Activated T-helper 1 cell treated with anti-CD3 and anti-CD28 coated beads, Interleukin-2, amount 50 U/mL, for 16 hours (primary cell): ENCODE measurements at places on chromosomes 4 and X.
A peak's percentile ranks its signal among the peaks of the same experiment; 100 is the strongest.

DNA sequence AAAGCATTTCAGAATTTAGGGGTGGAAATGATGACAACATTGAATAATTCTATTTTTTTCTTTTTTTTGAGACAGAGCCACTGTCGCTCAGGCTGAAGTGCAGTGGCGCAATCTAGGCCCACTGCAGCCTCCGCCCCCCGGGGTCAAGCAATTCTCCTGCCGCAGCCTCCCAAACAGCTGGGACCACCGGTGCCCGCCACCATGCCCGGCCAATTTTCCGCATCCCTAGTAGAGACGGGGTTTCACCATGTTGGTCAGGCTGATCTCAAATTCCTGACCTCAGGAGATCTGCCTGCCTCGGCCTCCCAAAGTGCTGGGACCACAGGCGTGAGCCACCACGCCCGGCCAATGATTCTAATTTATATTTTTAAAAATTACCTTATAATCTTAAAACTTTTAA, 7.2 kb downstream of the NBDY start:
- no peak for DNase-seq

DNA sequence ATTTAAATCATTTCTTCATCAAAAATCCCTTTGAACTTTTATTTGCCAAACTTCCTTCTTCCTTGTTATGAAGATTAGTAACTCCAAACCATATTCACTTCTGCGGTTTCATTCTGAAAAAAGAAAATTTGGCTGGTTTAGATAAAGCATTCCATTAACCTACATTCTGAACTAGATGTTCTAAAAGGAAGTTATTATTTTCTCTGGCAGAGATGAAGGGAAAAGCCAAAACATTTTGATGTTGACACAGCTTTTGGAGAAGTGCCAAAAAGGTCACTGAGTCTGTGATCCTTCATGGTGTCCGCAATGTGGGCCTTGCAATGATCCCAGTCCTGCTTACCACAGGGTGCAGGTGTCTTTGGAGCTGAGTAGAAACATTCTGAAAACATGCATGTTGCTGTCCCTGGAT, 36.0 kb downstream of the CXCL8 start:
- DNase-seq: no peak

- DNase-seq: no peak
Observed at GRCh38 chr4:152039023-152039481, 278.2 kb upstream of the GATB start.

- DNase-seq: no peak
Observed at GRCh38 chr4:78862314-78862737, 76.9 kb downstream of the PAQR3 start.

GRCh38 chr4:26746802-26747213, 113.8 kb upstream of the STIM2 start:
- DNase-seq: no peak

DNA sequence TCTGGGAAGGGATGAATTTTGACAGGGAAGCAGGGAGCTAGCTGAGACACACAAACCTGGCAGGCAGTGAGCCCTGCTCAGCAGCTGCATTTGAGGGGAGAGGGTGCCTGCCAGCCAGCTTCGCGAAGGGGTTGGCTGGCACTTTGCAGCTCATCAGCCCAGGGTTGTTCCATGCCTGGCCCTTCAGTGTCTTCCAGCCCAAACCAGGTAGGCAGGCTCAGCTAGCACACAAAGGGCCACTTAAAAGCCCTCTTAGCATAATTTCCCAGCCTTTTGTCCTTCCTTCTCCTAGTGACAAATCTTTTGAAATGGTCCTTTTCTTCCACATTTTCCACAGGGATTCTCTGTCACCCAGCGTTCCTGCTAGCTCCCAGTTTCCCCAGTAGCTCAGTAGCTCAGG, 4.3 kb upstream of the FRMPD3 start:
- DNase-seq: no peak

- DNase-seq: no peak
Observed at GRCh38 chr4:33841120-33841519, 2403.2 kb downstream of the ARAP2 start.

GRCh38 chr4:152062936-152063620, 302.3 kb upstream of the GATB start:
- no peak for DNase-seq

DNA sequence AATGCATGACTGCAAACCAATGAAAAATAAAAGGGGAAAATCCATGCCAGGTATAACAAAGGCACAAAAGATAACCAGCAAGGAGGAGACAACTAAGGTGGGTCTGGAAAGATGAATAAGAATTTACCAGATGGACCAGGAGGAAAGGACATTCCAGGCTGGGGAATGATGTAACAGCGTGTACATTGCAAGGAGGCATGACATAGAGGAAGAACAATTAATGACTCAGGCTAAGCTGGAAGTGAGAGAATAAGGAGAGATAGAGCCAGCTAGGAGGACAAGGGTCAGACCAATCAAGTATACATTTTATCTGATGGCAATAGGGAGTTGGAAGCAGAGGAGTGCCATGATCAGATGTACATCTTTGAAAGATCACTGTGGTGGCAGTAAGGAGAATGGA, 57.0 kb downstream of the MTMR8 start:
- no peak for DNase-seq

GRCh38 chr4:3524349-3524748, 7.9 kb downstream of the LRPAP1 start:
- DNase-seq: no peak

GRCh38 chrX:2320580-2321327, 180.0 kb downstream of the DHRSX start:
- DNase-seq: no peak

- DNase-seq: no peak
Observed at GRCh38 chr4:155881555-155881954, 15.5 kb upstream of the ASIC5 start.

GRCh38 chr4:89111833-89112563, 665 bp downstream of the TIGD2 start:
- no peak for DNase-seq

GRCh38 chr4:40124690-40125089, 68.0 kb downstream of the N4BP2 start:
- no peak for DNase-seq

DNA sequence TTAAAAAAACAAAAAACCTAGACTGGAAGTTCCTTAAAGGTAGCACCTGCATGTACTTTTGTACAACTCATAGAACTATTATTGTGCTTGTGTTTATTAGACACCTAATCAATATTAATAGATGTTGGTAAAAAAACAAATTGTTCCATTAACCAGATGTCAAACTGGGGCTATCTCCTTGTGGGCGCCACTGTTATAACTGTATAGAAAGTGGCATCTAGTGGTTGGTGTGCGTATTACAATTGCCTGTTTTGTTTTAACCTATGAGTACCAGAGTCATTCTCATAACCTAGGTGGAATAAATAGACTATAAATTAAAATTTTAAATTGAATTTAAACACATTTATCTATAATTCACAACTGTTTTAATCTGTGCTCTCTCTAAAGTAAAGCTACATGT, 97.4 kb downstream of the COL4A5 start:
- DNase-seq: no peak

- no peak for DNase-seq
Observed at GRCh38 chr4:57553728-57554127, 443.5 kb upstream of the IGFBP7 start.

DNA sequence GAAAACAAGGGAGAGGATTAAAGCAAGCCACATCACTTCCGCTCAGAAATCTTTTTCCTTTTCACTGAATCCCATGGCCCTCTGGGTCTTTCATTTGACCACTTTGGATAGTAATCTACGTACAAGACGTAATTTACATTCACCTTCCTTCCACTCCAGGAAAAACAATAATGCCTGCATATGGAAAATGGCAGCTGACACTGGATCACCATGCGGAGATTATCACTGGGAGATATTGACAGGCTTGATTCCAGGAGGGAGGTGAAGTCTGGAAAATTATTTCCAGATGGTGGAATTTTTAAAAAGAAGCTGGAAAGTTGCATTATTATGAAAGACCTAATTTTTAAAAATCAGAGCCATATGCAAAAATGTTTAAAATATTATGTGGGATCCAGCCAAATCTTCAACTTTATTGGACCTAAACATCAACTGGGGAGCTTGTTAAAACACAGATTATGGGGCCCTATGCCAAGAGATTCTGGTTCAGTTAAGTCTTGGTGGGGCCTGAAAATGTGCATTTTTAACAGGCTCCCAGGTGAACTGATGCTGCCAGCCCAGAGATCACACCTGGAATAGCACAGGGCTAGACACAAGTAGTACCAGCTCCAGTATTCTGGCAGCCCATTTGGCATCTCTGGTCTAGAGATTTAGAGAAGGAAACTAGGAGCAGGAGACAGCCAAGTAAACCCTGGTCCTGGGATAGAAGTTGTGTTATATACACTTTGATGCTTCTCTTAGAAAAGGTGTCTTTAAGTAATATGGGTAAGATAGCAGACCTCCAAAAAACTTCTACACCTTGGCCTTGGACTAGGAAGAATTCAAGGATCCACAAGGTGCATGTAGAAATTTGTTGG, 290.3 kb upstream of the LDB2 start:
- DNase-seq: no peak

GRCh38 chr4:109007976-109008375, 245.1 kb upstream of the ETNPPL start:
- DNase-seq: no peak

DNA sequence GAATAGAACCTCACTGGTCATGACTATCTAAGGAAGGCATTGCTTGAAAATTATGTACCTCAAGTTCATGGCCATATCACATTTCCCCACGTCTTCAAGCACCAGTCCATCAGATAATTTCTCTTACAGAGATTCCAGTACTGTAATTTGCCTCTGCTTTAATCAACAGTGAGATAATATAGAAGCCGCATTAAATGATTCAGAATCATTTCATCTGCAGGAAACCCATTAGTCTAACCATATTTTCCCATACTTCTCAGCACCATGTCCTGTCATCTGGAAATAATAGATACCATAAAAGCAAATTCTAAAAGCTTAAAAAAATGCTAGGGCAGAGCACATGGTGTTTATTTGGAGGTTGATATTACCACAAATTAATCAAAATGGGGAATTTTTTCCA, 310.3 kb upstream of the SLIT2 start:
- DNase-seq: no peak

DNA sequence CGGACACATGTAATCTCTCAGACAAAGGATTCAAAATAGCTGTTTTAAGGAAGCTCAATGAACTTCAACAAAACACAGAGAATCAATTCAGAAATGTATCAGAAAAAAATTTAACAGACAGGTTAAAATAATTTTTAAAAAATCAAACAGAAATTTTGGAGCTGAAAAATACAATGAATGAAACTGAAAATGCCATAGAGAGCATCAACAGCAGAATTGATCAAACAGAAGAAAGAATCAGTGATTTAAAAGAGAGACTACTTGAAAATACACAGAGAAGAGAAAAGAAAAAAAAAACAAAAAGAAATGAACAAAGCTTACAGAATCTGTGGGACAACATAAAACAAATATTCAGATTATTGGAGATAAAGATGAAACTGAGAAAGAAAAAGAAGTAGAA, 118.8 kb upstream of the GYPA start:
- no peak for DNase-seq

DNA sequence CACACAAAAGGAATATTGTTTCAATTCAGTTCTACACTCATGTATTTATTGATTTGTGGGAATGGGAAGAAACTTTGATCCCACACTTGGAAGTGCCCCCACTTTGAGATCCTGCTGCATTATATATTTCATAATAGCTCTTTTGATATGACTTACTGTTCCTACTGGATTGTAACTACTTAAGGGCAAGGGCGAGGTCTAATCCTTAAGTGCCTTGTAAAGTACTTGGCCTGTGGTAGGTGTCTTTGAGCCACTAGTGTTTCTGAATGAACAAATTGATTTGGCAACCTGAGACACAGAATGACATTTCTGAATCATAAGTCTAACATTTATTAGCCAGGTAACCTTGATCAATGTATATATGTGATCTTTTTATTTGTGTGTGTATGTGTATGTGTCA, 767.2 kb downstream of the RAB28 start:
- no peak for DNase-seq

- DNase-seq: no peak
Observed at GRCh38 chr4:165375465-165375864, 3.3 kb upstream of the CPE start.

GRCh38 chr4:36243355-36244256, 708 bp downstream of the ARAP2 start:
- DNase-seq: peak; percentile 40

- DNase-seq: no peak
Observed at GRCh38 chr4:119068529-119068962, 67.1 kb upstream of the MYOZ2 start.

- no peak for DNase-seq
Observed at GRCh38 chrX:53969540-53969939, 74.7 kb downstream of the PHF8 start.

- no peak for DNase-seq
Observed at GRCh38 chrX:9622128-9622527, 143.5 kb downstream of the GPR143 start.

- no peak for DNase-seq
Observed at GRCh38 chr4:176321589-176321988, 1.8 kb downstream of the SPCS3 start.

DNA sequence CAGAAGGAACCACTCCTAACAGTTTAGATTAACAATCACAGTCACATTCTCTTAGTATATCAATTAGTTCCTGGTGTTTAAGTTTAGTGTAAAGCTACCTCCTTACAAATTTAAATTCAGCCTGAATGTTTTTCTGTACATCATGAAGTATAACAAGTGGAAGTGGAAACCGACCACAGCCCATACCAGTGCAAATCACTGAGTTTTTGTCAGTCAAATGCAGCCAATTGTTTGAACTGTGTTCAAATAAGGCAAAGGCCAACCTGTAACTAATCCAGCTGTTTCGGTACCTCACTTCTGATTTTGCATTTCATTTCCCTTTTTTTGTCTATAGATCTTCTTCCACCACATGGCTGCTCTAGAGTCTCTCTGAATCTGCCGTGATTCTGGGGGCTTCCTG, 1215.3 kb downstream of the PCDH18 start:
- no peak for DNase-seq

GRCh38 chr4:119647558-119647957, 19.0 kb upstream of the PDE5A start:
- no peak for DNase-seq

DNA sequence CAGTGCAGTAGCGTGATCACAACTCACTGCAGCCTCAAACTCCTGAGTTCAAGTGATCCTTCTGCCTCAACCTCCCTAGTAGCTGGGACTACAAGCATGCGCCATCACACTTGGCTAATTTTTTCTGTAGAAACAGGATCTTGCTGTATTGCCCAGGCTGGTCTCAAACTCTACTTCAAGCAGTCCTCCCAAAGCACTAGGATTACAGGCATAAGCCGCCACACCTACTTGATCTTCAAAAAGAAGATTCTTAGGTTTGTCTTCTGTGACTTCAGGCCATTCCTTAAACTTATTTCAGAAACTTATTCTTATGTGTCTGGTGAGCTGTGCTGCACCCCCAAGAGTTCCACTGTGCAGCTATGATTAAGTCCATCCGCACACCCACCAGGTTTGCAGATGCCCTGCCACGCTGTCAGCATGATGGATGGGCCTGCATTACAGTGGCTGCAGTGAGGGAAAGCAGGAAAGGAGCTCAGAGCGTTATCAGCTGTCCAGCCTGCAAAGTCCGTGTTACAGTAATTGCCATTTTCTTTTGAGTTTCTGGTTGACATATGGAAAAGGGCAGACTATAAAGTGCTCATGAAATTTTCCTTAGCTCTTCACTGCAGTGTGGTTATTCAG, 146.6 kb downstream of the AASDH start:
- no peak for DNase-seq
